ENCODE measurements at places on chromosomes 1 and 21.
A peak's percentile ranks its signal among the peaks of the same experiment; 100 is the strongest.

GRCh38 chr1:173332026-173332425 lies 124.9 kb upstream of the TNFSF4 start:
- no peak for DNase-seq

DNA sequence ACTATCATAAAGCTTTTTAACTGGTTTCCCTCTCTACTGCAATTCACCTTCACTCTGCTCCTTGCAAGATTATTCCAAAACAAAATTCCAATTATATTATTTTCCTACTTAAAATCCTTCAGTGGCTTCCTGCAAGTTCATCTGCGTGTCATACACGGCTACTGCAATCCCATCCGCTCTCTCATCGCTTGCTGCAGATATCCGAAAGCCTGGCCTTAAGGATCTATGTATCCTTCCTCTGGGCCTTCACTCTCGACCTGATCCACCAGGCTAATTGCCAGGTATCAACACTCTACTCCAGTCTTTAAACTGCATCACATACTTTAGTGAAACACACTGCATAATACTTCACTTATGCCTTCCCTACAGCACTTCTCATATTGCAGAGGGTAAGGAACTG lies 44.0 kb downstream of the VAV3 start:
- DNase-seq = no peak

GRCh38 chr1:172453153-172453545 lies 9.3 kb upstream of the PIGC start:
- no peak for DNase-seq

GRCh38 chr1:28751315-28752060 lies 14.7 kb downstream of the YTHDF2 start:
- DNase-seq = no peak

- DNase-seq = no peak
Measured at GRCh38 chr1:204350857-204351573, 8.7 kb downstream of the PLEKHA6 start.

GRCh38 chr1:228276174-228276831 lies 68.5 kb downstream of the OBSCN start:
- no peak for DNase-seq

DNA sequence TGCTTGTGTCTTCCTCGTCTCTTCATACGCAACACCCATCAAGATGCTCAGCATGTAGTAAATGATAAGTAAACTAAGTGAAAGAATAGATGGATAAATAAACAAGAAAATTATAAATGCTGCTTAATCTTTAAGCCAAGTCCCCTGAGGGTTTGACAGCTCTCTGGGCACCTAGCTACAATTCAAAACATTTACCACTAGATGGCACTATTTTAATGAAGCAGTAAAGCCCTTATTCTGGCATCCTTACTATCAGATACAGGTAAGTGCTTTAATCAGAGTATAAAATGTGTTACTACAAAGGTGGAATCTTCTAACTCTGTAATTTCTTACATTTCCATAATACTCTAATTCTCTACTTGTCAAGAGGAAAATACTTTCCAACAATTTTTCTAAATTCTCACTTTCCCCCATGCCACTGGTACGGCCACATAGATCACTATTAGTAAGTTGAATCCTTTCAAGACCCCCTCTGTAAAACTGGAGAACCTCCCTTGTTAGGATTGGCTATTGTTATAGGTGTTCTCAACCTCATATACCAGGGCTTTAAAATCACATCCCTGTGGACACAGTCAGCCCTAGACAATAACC lies 137.8 kb downstream of the BARHL2 start:
- peak; percentile 50 for DNase-seq

DNA sequence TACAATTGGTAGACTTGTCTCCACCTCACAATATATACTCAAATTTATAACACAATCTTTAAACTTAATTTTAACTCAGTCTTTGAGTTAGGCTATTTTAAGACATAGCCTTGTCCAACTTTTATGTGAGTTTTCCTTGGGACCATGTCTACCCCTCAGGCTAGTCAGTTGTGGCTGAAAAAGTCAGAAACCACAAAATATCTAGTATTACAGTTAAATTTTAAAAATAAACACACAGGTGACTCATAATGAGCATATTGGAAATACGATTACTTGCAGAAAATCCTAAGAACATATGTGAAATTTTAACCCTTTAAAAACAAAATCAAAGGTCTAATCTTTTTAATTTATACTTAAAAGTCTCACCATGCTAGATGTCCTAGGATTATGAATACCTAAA lies 4.8 kb upstream of the ASB17 start:
- no peak for DNase-seq

- peak; percentile 10 for DNase-seq
Measured at GRCh38 chr1:191320062-191320461, 838.2 kb upstream of the RGS18 start.

GRCh38 chr1:95049935-95050334 lies 22.8 kb downstream of the ALG14 start:
- DNase-seq = no peak

DNA sequence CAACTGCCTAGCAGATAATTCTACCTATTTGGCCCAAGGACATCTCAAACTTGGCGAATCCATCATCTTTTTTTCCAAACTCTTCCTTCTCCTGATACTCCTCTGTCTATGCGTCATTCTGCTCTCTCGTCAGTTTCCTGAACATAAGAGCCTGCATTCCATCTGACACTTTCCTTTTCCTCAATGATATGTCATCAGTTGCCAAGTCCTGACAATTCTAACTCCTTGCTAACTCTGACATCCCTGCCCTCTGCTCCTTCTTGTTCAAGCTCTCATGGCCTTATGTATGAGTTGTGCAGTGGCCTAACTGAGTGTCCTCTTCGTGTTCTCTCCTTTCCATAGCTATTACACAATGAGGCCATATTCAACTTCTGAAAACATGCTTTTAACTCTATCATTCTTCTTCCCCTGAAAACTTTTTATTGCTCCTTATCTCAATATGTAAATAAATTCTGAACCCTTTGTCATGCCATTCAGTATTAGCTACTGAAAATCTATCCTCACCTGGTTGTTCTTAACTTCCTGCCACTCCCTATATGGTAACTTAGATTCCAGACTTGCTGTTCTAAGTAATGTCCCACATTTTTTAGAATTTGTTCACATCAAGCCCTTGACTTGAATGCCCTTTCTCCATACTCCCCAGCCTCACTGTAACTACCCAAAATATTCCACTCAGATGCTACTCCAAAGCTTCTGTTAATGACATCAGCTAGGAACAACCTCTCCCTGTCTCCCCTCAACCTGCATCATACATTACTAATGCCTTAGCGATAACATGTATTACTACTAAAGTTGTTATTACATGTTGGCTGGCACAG lies 11.5 kb downstream of the PALMD start:
- no peak for DNase-seq

GRCh38 chr1:228471762-228472398 lies 15.3 kb upstream of the RNF187 start:
- DNase-seq = no peak

DNA sequence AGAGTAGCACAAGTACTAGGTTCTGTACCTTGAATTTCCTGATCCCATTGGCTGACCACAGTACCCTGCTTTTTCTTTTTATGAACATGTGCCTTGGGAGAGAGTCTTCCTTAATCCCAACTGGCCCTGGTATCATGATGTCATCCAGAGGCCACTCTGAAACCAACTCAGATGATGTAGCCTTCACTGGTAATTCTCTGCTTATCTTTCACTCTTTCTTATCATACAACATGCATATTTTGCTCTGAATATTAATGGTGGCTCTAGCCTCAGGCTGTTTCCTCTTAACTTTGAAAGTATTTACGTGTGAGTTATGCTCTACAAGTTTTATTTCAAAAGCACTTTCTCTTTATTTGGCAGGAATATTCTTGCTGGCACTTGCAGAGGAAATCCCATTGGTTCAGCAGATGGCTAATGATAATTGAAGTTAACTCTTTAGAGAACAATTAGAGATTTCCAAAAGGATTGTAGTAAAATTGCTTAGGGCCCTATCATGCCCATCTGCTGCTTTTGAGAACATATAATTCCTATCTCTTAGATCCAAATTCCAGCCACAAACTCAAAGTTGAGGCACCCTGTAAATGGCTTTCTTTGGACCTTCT lies 86.1 kb downstream of the PTGER3 start:
- no peak for DNase-seq

- no peak for DNase-seq
Measured at GRCh38 chr1:203480084-203480483, 4.5 kb downstream of the PRELP start.

GRCh38 chr1:30550365-30551220 lies 172.8 kb downstream of the MATN1 start:
- DNase-seq = no peak

GRCh38 chr1:222927031-222927430 lies 112.2 kb downstream of the DISP1 start:
- DNase-seq = no peak

GRCh38 chr1:10649517-10650201 lies 146.8 kb downstream of the CASZ1 start:
- no peak for DNase-seq

DNA sequence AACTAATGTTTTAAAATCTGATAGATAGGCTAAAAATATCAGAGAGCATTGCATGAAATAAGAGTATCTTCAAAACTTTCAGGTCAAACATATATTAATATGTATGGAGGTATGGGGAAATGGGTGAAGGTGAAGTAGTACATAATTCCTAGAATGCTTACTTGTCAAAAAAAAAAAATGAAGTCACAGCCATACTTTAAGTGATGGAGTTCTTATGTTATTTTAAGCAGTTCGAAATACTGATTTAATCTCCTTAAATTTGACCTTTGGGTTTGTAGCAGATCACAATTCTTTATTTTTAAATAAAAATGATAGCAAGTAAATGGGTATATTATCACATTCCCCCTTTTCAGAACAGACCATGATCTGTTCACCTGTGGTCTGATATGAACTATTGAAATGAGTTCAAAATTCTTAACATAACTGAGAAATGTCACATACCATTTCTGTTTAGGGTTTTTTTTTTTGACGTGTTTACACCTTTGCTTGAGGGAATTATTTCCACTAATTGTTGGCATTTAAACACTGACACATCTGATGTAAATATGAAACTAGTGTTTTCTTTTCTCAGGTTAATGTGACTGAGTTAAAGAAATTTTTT lies 220.2 kb downstream of the GREM2 start:
- no peak for DNase-seq

- DNase-seq = no peak
Measured at GRCh38 chr1:11654137-11654938, at the start of the genes FBXO2 and FBXO44. FBXO2 (minus strand) TSS chr1:11654429; CDS start chr1:11654340, 89 bp downstream. FBXO44 (plus strand) TSS chr1:11654877; CDS start chr1:11655836, 959 bp downstream.

DNA sequence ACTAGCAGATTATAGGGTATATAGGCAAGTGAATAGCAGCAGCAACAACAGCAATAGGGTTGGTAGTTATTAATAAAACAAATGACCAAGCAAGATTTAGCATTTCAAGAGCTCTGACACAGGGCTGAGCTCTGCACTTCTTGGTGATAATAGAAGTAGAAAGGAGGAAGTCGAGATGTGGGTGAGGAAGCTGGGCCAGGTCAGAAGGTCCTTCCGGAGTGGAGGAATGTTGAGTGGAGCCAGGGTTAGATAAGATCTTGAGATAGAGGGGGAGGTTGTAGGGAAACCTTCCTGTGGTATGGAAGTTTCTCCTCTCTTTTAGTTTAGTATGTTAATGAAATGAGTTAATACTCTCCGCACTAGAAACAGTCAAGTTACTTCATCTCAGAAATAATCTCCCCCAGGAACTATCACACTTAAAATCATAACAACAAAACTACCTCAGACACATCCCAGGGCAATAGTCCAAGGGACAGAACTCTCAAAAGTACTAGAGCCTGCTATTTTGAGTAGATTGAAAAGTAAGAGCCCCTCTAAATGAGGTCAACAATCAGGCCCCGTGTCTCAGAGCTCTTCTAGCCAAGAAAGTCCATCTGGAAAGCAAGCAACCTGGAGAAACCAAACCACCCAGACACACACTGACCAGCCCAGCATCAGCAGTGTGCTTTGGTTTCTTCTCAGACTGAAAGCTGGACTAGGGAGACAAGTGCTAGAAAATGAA lies 45.4 kb upstream of the ATP1B1 start:
- DNase-seq = no peak

DNA sequence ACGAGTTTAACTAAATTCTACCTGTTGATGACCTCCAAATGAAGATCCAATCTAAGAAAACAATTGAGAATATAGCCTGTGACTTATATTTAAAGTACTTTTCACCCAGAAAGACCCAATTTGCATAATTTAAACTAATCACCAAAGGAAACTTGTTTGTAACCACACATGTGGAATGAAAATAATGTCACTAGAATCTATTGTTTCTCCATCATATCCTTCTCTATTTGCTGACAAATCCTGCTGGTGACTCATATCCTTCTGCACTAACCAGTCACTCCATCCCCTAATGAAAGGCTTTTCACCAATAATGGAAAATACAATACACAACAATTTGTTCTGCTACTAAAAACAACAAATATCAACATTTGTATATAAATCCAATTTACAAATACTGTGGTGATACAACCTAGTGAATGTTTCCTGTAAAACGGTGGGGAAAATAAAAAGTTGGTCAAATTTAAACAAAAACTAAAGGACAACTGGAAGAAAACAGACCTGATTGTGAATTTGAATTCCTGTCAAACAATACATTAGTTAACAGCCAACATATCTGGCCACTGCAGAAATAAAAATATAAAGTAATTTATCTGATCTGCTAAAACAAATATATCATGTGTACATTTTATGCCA lies 6.5 kb downstream of the PTP4A2 start:
- no peak for DNase-seq

GRCh38 chr1:88461007-88461406 lies 223.1 kb upstream of the PKN2 start:
- no peak for DNase-seq

GRCh38 chr1:41980827-41981653 lies 62.3 kb upstream of the HIVEP3 start:
- peak; percentile 32 for DNase-seq

GRCh38 chr21:35059742-35060141 lies 10.6 kb upstream of the RUNX1 start:
- no peak for DNase-seq

DNA sequence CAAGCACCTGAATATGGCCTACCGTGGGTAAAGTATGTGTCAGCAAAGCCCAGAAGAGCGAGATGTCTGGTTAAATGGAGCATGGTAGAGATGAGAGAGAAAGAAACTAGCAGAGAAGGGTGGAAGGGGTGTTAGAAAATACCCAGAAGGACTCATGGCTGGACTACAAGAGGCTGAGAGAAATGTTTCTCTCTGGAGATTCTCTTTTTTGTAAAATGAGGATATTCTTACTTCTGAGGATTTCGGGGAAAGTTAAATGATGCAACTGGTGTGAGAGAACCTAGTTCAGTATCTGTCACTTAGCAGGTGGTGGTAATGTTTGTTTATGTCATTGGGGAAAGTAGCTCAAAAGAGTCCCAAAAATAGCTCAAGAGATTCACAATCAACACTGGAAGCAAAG lies 7.2 kb upstream of the EPS15 start:
- no peak for DNase-seq

DNA sequence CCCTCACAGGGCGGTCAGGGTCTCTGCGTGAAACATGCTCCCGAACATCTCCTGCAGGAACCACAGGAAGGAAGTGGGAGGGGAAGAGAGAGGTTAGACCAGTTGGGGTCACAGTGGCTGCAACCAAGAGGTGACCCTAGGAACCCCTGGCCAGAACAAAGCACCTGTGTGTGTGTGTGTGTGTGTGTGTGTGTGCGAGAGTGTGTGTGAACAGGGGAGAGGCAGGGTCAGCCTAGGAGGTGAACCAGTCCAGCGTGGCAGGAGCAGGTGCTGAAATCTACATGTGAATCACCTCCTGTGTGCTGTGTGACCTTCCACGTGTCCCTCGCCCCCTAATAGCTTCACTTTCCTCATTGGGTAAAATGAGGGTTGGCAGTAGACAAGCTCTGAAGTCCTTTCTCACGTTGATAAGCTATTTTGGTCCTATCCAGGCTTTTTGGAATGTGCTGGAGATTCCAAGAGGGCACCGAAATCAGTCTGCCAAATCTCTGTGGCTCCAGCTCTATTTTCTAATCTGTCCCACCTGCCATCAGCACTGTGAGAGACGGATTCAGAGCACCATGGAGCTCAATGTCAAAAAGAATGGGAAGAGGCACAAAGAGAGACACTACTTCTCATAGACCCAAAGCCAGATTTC lies 27.8 kb downstream of the SLC26A9 start:
- no peak for DNase-seq

All from PC-9 (cell line).